Chondrocyte (in vitro differentiated cells): ENCODE measurements at places on chromosomes 12 and 14. TPM values are rescaled to one million over a fixed set of nuclear protein-coding genes. Genes with fewer than 3 reads are reported as not detected.
A peak's percentile ranks its signal among the peaks of the same experiment; 100 is the strongest.

- H3K4me1 ChIP-seq: peaks cover 15% of the 10 kb centered on the region
- H3K27me3 ChIP-seq: no peaks in the 10 kb centered on the region
- no peak overlapping the region for H3K4me3 ChIP-seq
- H3K36me3 ChIP-seq: peaks cover 7% of the 10 kb centered on the region
- H3K27ac ChIP-seq: no peak overlapping the region
These were observed 36.1 kb upstream of the COL2A1 start for GRCh38 chr12:48040354-48040753.

DNA sequence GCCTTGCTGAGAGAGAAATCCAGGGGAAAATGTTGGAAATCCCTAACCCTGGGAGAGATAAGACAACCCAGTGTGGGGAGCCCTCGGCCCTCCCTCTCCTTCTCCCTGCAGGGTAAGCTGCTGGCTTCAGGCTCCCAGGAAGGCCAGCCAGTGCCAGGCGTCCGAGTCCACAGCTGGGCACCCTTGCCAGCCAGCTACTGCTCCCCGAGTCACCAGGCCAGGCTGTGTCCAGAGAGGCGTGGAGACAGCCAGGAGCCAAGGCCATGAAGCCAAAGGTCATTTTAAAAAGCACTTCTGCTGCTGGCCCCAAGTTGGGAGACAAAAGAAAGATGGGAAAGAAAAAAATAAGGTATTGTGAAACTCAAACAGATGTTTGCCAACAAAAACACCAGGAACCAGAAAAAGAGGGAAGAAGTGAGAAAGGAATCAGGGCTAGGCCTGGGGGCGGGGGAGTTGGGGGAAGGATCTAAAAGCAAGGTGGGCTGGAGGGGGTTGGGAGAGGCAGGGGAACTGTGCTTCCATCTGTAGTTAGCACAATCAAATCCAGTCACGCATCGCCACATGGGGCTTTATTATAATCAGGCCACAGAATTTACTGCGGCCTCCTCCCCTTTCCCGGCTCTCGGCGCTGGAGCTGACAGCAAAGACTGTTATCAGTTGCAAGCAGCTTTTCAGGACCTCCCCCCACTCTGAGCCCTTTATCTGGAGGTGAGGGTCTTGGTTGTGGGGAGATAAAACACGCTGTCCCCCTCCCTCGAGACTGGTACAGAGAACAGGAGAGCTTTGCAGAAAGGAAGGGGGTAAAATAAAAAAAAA is 33.5 kb downstream of the RBM19 start:
- peaks cover 23% of the 10 kb centered on the region for H3K36me3 ChIP-seq
- H3K4me3 ChIP-seq: no peak overlapping the region

GRCh38 chr12:115873451-115874082 is 403.9 kb downstream of the MED13L start:
- no peak overlapping the region for H3K4me3 ChIP-seq
- H3K27me3 ChIP-seq: peaks cover 49% of the 10 kb centered on the region
- H3K36me3 ChIP-seq: no peaks in the 10 kb centered on the region
- no peak for DNase-seq
- H3K4me1 ChIP-seq: no peaks in the 10 kb centered on the region
- no peak overlapping the region for H3K27ac ChIP-seq

GRCh38 chr14:51917193-51917592 is 56.8 kb downstream of the GNG2 start:
- DNase-seq: no peak
- no peaks in the 10 kb centered on the region for H3K36me3 ChIP-seq
- no peaks in the 10 kb centered on the region for H3K27me3 ChIP-seq
- no peak overlapping the region for H3K27ac ChIP-seq

- no peak overlapping the region for H3K4me3 ChIP-seq
- no peak for DNase-seq
- peaks cover 3% of the 10 kb centered on the region for H3K36me3 ChIP-seq
- H3K27ac ChIP-seq: peak overlapping the region; percentile 85
- H3K4me1 ChIP-seq: peaks cover 20% of the 10 kb centered on the region
- H3K27me3 ChIP-seq: no peaks in the 10 kb centered on the region
These were observed 74.4 kb downstream of the PAPLN start for GRCh38 chr14:73311708-73312030.

DNA sequence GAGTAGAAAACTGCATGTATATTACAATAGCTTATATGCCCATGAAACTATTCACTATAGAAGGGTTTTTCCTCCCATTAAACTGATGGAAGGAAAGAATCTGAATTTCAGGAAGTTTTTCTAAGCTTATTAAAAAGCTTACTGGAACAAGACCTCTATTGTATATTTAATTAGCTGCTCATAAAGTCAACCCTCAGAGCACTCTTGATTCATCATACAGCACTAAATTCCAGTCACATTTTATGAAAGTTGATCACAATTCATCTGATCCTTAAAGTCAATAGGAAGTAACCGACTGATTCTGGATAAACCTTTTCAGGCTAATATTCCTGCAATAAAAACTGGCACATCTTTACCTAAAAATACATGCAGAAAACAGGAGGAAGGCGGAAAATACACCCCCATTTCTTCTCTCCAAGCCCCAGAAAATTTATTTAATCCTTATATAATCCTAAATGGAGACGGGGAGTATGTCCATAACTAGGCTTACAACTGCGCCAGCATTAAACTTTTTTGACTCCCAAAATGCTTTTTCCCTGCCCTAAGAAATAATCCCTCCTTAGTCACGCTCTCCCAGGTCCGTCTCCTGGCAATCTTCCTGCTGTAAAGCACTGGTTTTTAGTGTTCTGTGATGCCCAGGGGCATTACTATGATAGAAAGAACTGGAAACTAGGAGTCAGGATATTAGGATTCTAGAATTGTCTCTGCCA is 35.3 kb downstream of the DICER1 start:
- H3K4me3 ChIP-seq: no peak overlapping the region
- no peak overlapping the region for H3K27ac ChIP-seq
- H3K4me1 ChIP-seq: peaks cover 21% of the 10 kb centered on the region
- H3K36me3 ChIP-seq: peaks cover 22% of the 10 kb centered on the region

DNA sequence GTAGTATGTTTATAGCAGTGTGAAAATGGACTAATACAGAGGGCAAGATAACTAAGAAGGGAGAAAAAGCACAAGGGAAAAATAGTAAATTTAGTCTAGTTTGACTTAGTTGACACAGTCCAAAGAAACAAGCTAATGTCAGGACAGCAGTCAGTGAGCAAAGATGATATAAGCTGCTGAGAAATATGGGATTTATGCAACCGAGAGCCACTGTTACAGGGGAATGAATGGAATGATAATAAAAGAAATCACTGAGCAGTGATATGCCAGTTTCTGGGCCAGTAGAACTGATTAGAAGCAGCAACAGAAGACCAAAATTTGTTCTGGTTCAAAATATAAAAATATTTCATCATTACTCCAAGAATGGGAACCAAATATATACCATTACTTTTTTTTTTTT is 60.1 kb downstream of the R3HDM2 start:
- H3K27me3 ChIP-seq: no peaks in the 10 kb centered on the region
- peaks cover 24% of the 10 kb centered on the region for H3K4me1 ChIP-seq
- H3K4me3 ChIP-seq: no peak overlapping the region
- H3K36me3 ChIP-seq: peaks cover 11% of the 10 kb centered on the region
- no peak for DNase-seq
- peak overlapping the region; percentile 59 for H3K27ac ChIP-seq

- H3K27me3 ChIP-seq: no peaks in the 10 kb centered on the region
- DNase-seq: no peak
- H3K36me3 ChIP-seq: peaks cover 5% of the 10 kb centered on the region
- no peaks in the 10 kb centered on the region for H3K4me1 ChIP-seq
- no peak overlapping the region for H3K27ac ChIP-seq
- H3K4me3 ChIP-seq: no peak overlapping the region
These were observed 45.6 kb upstream of the BCL2L14 start for GRCh38 chr12:12024911-12025682.

DNA sequence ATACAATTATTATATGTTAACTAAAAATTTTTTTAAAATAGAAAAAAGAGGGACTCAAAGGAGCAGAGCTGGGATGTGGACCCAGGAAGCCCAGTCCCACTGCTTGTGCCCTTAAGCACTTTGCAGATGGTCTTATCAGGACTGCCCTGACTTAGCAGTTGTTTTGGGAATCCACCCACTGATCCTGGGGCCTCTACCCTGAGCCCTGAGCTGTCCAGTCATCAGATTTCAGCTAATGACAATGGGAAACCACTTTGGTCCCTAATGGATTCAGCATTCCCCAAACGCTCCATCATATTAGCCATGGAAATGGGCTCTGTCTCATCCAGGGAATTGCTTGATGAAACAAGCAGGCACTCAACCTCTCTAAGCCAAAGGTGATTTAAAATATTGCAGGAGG is 22.5 kb upstream of the WSCD2 start:
- no peak overlapping the region for H3K4me3 ChIP-seq
- no peaks in the 10 kb centered on the region for H3K36me3 ChIP-seq
- H3K4me1 ChIP-seq: no peaks in the 10 kb centered on the region

- no peak for DNase-seq
- peaks cover 26% of the 10 kb centered on the region for H3K4me1 ChIP-seq
These were observed 403.8 kb upstream of the MGAT4C start for GRCh38 chr12:86659985-86660384.

DNA sequence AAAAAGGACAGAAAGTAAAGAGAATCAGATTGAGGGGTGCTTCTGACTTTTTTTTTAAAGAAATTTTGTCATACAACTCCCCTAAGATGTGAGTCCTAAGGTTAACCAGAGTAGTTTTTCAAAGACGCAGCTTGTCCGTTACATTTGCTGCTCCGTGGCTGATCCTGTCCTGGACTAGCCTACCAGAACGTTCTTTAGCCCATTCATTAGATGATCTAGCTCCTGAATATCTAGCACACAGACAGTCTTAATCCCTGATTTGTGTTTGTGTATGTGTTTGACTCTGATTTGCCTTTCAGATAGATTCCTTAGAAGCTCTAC is 60.3 kb downstream of the SAMD4A start:
- H3K27ac ChIP-seq: peak overlapping the region; percentile 94
- H3K27me3 ChIP-seq: no peaks in the 10 kb centered on the region
- H3K4me1 ChIP-seq: peaks cover 72% of the 10 kb centered on the region
- no peak for DNase-seq

GRCh38 chr12:26317942-26318575 is 122.7 kb downstream of the SSPN start:
- H3K27me3 ChIP-seq: no peaks in the 10 kb centered on the region
- peaks cover 15% of the 10 kb centered on the region for H3K36me3 ChIP-seq
- H3K4me3 ChIP-seq: no peak overlapping the region

GRCh38 chr12:22014041-22014782 is 31.8 kb upstream of the CMAS start:
- H3K27me3 ChIP-seq: no peaks in the 10 kb centered on the region
- no peak for DNase-seq
- H3K27ac ChIP-seq: no peak overlapping the region

- H3K36me3 ChIP-seq: peaks cover 6% of the 10 kb centered on the region
- H3K27me3 ChIP-seq: no peaks in the 10 kb centered on the region
- DNase-seq: no peak
- H3K4me1 ChIP-seq: no peaks in the 10 kb centered on the region
These were observed 42.5 kb upstream of the AKAP6 start for GRCh38 chr14:32286602-32287001.

DNA sequence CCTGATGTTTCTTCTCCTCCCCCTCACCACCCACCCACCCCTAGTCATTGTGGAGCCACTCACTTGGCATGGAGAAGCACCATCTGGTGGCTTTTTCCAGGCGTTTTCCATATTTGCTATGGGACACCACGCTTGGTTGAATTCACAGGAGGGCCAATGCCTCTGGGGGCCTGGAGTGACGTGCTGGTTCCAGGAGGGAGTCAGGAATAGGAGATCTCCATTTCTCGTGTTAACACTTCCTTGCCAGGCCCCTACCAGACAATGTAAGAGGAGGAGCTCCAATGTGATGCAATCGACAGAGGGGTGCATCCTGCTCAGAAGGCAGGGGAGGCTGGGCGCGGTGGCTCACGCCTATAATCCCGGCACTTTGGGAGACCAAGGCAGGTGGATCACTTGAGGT is 21.6 kb upstream of the TESC start:
- no peaks in the 10 kb centered on the region for H3K36me3 ChIP-seq
- peak; percentile 36 for DNase-seq
- no peaks in the 10 kb centered on the region for H3K27me3 ChIP-seq
- H3K27ac ChIP-seq: no peak overlapping the region
- H3K4me3 ChIP-seq: no peak overlapping the region

DNA sequence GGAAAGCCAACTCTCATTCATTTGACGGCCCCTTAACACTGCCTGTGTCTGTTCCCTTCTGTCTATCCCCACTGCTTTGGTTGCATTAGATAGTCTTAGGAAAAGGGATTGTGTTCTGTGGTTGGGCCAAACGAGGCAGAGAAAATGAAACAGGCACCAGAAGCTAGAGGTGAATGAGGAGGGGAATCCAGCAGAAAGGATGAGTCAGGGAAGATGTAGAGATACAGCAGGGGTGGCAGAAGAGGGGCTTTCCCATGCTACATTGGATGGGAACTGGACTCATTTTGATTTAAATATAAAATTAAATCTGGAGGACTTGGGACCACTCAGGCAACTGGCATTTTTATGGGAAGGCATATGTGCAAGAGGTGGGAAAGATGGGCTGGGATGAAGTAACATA is 43.3 kb downstream of the OTOGL start:
- no peak for DNase-seq
- H3K4me1 ChIP-seq: no peaks in the 10 kb centered on the region
- peaks cover 15% of the 10 kb centered on the region for H3K27me3 ChIP-seq

- H3K27me3 ChIP-seq: no peaks in the 10 kb centered on the region
- H3K4me3 ChIP-seq: no peak overlapping the region
- no peaks in the 10 kb centered on the region for H3K4me1 ChIP-seq
- DNase-seq: no peak
- no peaks in the 10 kb centered on the region for H3K36me3 ChIP-seq
These were observed 218.5 kb downstream of the RPS29 start for GRCh38 chr14:49367696-49368095.

DNA sequence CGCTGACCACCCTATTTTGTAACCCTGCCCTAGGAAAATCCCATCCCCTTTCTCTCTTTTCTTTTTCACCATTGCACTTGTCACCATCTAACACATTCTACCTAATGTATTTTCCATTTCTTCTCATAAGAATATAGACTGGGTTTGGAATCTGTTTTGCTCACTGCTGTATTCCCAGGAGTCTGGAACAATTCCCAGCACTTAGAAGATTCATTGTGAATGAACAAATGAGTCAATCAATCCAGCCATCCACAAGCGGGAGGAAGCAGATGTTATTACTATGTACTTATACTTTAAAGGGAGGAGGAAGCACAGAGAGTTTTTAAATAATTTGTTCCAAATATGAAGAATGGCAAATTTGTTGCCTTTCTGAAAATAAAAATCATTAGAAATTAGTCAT is 142.1 kb downstream of the KIF21A start:
- no peaks in the 10 kb centered on the region for H3K27me3 ChIP-seq
- DNase-seq: no peak
- peaks cover 12% of the 10 kb centered on the region for H3K36me3 ChIP-seq
- no peak overlapping the region for H3K4me3 ChIP-seq
- no peaks in the 10 kb centered on the region for H3K4me1 ChIP-seq
- H3K27ac ChIP-seq: no peak overlapping the region

ANKRD33 gene
- not detected in 3 replicates for total RNA-seq

PTCSC3 gene
- total RNA-seq: not detected in 3 replicates

OR6J1 gene
- total RNA-seq: not detected in 3 replicates

RND1 gene
- total RNA-seq: 0.99 to 1.5 TPM (median 1.1 TPM) in 3 replicates

ZNF385A gene
- total RNA-seq: 5.5 to 6.8 TPM (median 6.4 TPM) in 3 replicates

OASL gene
- not detected in 3 replicates for total RNA-seq

CLEC12A gene
- total RNA-seq: not detected in 3 replicates

NRIP2 gene
- total RNA-seq: 0.25 to 0.92 TPM in 2 of 3 replicates, not detected in the other
